ENCODE measurements at places on chromosomes 2 and 18.

- no peak for DNase-seq
Measured at GRCh38 chr2:3445891-3446290, 66.4 kb downstream of the TRAPPC12 start.

- DNase-seq, result no peak
Measured at GRCh38 chr18:58080451-58080850, 36.4 kb downstream of the NEDD4L start.

DNA sequence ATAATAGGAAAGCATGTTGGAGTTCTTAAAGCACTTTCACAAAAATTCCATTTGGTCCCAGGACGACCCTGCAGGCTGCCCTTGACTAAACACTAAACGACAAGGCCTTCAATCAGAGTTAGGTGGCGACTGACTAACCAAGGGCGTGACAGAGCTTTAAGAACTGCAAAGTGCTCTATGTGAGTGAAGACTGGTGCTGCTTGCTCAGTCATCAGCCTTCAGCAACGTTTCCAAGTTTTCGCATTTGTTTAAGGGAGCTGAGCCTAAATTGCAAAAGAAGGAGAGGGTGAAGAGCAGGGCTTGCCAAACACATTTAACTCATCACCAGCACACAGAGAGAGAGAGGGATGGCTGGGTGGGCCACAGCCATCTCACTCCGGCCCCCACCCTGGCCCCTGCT lies 204.7 kb upstream of the PID1 start:
- DNase-seq, result no peak

DNA sequence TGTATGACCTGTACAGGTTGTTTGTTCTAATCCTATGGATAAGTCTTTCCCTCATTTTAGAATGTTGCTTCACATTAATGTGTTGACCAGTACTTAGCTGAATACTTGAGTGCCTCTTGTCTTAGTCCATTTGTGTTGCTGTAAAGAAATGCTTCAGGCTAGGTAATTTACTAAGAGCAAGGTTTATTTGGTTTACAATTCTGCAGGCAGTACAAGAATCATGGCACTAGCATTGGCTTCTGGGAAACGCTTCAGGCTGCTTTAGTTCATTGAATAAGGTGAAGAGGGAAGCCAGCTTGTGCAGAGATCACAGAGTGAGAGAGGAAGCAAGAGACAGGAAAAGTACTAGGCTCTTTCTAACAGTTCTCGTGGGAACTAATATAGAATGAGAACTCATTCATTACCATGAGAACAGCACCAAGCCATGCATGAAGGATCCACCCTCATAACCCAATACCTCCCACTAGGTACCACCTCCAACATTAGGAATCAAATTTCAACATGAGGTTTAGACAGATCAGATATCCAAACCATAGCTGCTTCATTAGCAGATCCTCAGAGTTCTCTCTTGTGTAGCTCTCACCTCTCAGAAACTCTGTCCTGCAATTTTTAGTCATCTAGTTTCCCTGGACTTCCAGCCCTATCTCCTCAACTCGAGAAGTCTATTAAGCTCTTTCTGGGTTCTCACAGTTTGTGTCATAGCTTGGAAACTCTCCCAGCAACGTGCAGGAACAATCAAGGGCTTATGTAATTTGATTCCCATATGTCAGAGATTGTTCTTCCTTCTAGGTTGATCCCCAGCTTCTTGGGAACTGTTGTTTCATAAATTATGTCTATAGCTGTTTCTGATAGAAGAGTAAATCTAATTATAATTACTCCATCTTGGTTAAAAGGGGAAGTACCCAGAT lies 2082.3 kb upstream of the CELF4 start:
- DNase-seq, result no peak

DNA sequence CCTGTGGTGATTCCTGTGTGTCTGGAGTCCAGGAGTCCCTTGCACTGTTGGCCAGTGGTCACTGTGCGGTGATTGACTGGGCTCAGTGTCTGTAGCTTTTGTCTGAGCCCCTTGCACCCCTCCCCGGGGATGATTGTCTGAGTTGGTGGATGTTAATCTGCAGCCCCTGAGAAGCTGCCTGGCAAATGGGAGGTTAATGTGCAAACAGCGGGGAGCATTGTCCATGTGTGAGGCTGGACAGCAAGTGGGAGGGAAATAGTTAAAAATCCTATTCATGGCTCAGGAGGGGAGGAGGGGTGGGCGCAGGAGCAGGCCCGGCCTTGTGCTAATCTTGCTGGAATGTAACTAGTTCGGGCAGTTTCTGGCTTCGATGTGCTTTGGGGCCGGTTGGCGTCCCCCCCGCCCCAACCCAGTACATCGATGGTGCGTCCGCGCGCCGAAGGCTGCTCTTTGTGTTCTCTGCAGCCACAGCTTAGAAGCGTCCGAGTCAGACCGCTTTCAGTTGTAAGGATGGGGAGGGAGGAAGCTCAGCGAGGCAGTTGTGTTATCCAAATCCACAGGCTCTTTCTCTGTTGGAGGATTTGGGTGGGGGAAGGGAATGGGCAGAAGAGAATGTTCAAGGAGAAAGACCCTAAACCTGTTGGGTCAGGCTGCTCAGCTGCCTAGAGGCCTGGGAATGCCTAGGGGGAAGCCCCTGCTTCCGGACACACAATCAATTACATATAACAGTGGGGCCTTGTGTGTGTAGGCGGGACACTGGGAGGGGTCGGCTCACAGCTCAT lies 71.8 kb downstream of the TGOLN2 start:
- DNase-seq, result peak; percentile 90

GRCh38 chr2:69742322-69742952 lies 503 bp downstream of the ANXA4 start:
- DNase-seq, result no peak

GRCh38 chr2:219514196-219514761 lies at the start of gene ASIC4:
Gene ASIC4, plus strand, starts transcription at chr2:219514482. Its CDS starts 243 bp downstream, at chr2:219514725.
- peak; percentile 86 for DNase-seq

GRCh38 chr18:13410471-13410870 lies 191.9 kb downstream of the LDLRAD4 start:
- no peak for DNase-seq

- no peak for DNase-seq
Measured at GRCh38 chr2:79327460-79327859, 167.9 kb upstream of the REG3A start.

DNA sequence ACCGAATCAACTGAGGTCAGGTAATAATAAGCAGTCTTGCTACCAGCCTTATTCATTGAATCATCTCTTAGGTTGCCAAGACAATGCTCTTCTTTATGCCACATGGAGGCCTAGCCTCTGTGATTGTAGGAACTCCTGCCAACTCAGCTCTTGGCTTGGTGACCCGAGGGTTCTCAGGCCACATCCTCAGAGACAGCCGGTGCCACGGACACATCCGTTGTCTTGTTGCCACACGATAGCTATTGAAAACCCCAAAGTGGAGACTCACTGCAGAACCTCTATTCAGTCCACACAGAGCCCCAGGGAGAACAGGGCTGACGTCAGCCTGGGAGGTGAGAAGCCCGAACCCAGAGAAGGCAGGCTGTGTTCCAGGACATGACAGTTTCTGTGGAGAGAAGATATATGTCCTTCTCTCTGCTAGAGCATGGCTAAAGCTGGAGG lies 53.5 kb upstream of the TGFA start:
- peak; percentile 16 for DNase-seq

DNA sequence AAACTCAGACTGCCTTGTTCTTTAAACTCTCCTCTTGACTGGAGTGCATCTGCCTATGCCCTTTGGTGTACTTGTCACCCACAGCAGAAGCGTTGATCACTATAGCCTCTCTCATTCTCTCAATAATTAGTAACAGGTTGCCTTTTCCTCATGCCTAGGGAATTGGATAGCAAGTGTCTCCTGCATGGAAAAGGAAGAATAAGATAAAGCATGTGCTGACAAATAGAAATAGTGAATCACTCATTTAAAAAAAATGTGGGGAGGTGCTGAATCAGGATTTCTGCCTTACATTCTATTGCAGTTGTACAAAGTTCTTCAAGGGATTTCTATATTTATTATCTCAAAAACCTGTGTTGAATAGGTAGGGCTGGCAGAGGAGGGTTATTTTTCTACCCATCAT lies 323.0 kb downstream of the TXNL1 start:
- no peak for DNase-seq

GRCh38 chr2:65630643-65631042 lies 198.2 kb upstream of the SPRED2 start:
- no peak for DNase-seq

DNA sequence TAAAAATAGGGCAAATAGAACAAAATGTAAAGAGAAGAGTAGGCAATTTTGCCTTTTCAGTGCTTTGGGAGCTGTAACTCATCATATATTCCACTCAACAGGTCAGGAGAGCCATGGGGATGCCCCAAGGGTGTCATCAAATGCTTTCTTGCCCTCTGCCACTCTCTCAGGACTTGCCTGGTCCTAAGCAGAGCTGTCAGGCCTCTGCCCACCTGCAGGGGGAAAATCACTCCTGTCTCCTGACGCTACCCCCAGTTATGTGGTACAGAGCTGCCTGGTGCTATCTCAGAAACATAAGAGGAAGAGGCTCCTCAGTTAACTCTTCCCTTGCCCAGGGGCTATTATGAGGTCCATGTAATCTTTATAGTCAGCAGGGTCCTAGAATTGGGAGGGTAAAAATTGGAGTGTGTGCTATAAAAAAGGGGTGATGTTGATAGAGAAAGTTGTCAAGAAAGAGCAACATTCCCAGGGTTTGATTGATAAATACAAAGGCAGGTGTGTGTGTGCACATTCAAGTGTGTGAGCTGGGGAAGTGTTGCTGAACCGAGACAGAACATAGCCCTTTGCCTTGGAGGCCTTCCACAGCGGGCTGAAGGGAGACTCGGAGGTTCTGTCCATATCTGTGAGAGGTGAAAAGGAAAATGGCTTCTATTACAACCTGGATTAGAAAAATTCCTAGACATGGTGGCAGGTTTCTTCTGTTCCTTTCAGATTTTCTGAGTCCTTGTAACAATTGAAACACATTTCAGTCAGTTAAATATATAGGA lies 25.4 kb downstream of the PTPRM start:
- DNase-seq, result peak; percentile 50

DNA sequence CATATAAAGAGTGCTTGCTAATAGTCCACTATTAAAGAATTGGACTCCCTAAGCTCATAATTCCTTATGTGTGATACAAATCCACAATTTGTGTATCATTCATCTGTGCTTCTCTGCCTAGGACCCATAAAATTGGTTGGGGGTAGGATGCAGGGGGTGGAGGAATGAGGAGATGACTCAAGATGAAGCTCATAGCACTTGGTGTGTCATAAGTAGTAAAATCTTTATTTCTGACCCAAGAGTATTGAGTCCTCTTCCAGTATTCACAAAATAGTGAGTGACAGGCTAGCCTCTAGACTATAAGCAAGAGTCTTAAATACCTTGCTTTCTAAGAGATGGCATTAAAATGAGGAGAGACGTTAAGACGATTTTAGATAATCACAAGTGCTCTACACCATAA lies 390.9 kb upstream of the CDH19 start:
- no peak for DNase-seq

DNA sequence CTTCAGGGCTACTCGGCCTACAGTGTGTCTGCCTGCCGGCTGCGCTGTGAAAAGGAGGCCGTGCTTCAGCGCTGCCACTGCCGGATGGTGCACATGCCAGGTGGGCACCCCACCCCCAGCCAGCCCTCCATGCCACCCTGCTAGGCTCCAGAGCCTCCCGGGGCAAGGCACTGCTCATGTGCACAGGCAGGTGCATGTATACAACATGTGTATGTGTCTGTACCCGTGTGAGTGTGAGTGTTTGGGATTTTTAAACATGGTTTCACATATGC lies 11.3 kb downstream of the CHPF start:
- DNase-seq, result no peak

DNA sequence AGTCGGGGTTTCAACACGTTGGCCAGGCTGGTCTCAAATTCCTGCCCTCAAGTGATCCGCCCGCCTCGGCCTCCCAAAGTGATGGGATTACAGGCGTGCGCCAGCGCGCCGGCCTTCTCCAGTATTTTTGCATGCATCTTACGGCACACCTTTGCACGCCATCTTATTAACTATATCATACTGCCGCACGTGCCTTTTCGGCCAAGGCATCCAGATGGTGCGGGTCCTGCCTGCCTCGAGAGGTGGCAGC lies 765 bp upstream of the ING5 start:
- DNase-seq, result no peak

- no peak for DNase-seq
Measured at GRCh38 chr2:78416625-78417300, 608.7 kb upstream of the REG3G start.

DNA sequence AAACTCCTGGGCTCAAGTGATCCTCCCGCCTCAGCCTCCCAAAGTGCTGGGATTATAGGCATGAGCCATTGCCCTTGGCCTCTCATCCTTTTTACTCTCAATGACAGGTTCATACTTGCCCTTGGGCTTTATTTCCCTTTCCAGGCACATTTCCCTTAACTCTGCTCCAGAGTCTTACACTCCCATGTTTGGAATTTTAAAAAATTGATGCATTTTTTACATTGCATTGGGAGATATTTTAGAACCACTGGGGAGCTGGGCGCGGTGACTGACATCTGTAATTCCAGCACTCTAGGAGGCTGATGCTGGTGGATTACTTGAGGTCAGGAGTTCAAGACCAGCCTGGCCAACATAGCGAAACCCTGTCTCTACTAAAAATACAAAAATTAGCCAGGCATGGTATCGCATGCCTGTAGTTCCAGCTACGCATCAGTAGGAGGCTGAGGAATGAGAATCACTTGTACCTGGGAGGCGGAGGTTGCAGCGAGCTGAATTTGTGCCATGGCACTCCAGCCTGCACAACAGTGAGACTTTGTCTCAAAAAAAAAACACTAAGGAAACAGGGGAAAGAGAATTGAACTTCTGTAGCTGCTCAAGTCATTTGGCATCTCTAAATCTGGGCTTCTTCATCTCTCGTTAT lies 18.2 kb downstream of the TGIF1 start:
- DNase-seq, result no peak

GRCh38 chr18:62282188-62282629 lies 42.9 kb upstream of the TNFRSF11A start:
- no peak for DNase-seq

DNA sequence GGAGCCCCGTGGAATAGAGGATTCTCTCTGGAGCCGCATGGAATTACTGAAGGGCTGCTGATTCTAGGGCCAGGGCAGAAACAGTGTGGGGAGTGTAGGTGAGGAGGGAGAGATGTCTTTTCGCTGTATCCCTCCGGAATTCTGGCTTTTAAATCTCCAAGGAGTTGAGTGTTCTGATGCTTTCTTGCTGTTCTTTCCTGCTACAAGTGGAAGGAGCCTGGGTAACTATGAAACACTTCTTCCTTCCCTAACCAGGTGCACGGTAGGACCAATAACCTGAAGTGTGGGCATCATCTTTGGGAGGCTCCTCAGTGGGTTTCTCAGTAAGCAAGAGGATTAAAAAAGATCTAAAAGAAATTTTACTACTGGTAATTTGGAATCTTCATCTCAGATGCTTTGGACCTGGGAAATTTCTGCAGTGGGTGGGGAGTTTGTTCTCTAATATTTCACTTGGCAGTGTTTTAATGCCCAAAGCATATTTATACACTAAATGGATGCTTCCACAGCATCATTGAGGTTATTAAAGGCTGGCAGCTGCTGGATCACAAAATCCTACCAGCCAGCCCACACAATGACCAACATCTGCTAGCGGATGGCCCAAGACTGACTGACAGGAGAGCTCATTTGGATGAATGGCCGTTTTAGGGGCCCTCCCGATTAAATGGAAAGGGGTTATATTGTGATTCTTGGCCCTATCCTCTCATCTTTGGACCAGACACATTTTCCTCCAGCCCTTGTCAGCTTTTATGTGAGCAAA lies 2.1 kb downstream of the EML6 start:
- peak; percentile 27 for DNase-seq
